ENCODE measurements at places on chromosomes 12 and 14.

- DNase-seq = no peak
Measured at GRCh38 chr12:103712216-103712615, 125.1 kb downstream of the STAB2 start.

DNA sequence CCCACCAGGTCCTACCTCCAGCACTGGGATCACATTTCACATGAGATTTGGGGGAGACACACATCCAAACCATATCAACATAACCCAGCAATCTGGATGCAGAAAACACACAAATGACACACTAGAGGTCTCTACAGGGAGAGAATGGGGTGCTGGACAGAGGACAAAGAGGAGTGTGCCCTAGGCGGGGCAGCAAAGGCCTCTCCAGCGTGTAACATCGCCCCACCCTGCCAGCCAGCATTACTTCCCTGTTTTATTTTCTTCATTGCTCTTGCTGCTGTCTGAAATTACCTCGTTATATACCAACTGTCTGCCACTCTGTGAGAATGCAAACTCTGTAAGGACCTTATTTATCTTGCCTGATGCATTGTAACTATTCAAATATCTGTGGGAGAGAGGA lies 61.1 kb downstream of the RIMBP2 start:
- no peak for DNase-seq

DNA sequence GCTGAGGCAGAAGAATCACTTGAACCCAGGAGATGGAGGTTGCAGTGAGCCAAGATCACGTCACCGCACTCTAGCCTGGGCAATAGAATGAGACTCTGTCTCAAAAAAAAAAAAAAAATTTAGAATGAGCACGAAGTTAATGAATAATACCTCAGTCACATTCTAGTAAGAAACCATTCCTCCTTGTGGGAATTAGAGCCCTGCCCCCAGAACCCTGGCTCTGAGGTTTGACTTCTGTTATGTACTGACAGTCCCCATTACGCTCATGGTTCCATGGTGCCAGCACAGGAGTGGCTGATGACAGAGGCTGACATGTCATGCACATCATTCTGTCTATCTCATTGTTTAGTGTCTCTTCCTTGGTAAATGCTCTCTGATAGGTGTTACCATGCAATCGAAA lies 132.6 kb upstream of the FGD4 start:
- no peak for DNase-seq

DNA sequence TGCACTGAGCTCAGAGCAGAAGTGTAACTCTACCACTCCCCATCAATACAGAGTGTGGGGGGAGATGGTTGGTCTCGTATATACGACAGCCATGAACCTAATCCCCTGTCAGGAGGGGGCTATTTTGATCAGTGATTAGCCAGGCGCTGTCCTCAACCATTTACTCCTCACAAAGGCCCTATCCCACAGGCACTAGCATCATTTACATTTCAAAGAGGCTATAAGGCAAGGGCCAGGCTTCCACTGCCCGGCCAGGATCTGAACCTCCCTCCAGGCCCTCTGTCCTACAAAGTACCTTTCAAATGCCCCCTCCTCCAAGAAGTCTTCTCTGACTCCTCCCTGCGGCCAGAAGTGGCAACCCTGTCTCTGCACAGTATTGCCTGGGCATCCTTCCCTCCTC lies 74.7 kb downstream of the ITPK1 start:
- no peak for DNase-seq

- no peak for DNase-seq
Measured at GRCh38 chr12:78568321-78569020, 296.1 kb upstream of the SYT1 start.

- DNase-seq = no peak
Measured at GRCh38 chr12:51528852-51529650, 62.0 kb upstream of the SCN8A start.

DNA sequence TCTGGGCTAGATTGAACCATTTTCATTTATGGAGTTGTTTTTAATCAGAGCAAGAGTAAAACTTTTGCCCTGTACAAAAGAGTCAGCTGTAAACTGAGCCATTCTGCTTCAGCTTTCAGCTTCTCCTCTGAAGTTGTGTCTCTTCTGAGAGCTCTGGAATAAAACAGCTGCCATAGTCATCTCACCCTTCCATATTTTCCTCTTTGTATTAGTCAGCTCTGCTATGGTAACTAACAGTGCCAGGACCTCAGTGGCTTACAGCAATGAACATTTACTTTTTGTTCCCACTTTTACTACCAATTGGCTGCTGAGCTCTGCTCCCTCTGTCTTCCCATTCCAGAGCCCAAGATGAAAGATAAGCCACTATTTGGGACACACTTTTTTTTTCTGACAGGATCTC lies 178.5 kb downstream of the DAD1 start:
- DNase-seq = no peak

DNA sequence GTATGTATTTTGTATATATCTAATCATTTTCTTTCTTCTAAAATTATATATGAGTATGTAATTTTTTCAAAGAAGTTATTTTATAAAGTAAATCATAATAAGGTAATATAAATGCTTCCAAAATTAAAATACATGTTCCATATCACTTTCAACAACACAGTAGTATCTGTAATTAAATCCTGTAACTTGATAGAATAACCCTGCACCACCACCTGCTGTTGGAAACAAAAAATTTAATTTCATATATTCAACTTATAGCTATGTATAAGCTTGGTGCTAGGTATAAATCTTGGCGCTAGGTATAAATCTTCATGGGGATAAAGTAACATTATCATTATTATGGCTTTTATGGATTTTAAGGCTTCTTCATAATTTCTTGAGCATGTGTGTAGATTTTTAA lies 149.7 kb upstream of the DCN start:
- DNase-seq = no peak
